Mesothelial cell of epicardium (in vitro differentiated cells): ENCODE measurements at places on chromosomes 7 and 10.

GRCh38 chr10:3812141-3812540 lies 27.1 kb upstream of the KLF6 start:
- peaks cover 28% of the 10 kb centered on the region for H3K4me1 ChIP-seq
- H3K27ac ChIP-seq, result peak overlapping the region; percentile 43
- no peak for DNase-seq
- H3K27me3 ChIP-seq, result no peaks in the 10 kb centered on the region

GRCh38 chr7:123003539-123004126 lies 8.1 kb upstream of the TAS2R16 start:
- H3K4me3 ChIP-seq, result no peak overlapping the region
- DNase-seq, result no peak
- no peaks in the 10 kb centered on the region for H3K4me1 ChIP-seq
- no peaks in the 10 kb centered on the region for H3K27me3 ChIP-seq

DNA sequence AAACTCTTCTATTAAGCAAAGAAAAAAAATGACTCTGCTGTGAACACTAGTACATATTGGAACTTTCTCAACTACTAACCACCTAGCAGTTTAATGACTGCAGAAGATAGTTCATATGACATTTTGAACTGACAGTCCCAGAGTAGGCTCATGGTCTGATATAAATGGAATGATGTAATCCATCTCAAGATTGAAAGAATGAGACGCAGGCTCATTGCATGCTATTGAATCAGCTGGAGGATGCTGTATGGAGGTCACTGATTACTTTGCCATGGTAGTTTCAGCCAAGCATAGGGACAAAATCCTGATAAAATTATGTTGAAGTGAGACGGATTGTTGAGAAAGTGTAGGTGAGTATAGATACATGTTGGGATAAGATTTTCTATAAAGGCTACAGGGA lies 217.6 kb upstream of the SEMA3E start:
- H3K27ac ChIP-seq, result no peak overlapping the region
- no peaks in the 10 kb centered on the region for H3K4me1 ChIP-seq
- H3K27me3 ChIP-seq, result no peaks in the 10 kb centered on the region
- no peak overlapping the region for H3K4me3 ChIP-seq

GRCh38 chr10:91006752-91007346 lies 86.0 kb upstream of the ANKRD1 start:
- H3K4me3 ChIP-seq, result no peak overlapping the region
- no peaks in the 10 kb centered on the region for H3K27me3 ChIP-seq
- no peaks in the 10 kb centered on the region for H3K4me1 ChIP-seq
- H3K36me3 ChIP-seq, result no peaks in the 10 kb centered on the region

DNA sequence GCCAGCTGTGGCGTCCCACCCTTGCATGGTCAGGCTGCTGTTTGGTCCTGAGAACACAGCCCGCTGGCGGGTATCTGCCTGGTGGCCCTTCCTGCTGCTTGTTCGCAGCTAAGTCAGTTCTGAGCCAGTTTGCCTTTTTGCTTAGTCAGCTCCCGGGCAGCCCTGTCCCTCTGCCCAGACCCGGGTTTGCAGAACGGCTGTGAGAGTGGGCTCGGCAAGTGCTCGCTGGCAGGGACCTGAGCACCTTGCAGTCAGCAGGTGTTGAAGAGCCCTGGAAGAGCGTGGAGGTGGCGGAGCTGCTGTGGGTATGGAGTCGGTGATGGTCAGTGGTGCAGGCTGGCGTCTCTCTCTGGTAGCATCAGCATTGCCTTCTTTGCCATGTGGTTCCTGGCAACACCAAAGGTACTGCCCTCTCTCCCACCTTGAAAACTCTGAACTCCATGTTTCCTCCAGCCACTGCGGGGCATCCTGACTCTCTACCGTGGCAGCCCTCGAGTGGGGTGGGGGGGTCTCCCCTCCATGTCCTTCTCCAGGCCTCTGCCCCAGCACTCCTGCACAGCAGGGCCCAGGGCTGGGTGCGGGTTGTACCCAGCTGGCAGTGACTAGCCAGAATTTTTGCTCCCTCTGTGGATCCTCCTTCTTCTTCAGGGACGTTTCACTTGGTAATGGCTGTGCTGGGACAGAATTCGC lies 4.6 kb downstream of the INPP5A start:
- peaks cover 44% of the 10 kb centered on the region for H3K4me1 ChIP-seq
- H3K4me3 ChIP-seq, result no peak overlapping the region

GRCh38 chr7:111474723-111475418 lies 87.4 kb downstream of the IMMP2L start:
- DNase-seq, result no peak
- H3K4me3 ChIP-seq, result no peak overlapping the region
- peaks cover 26% of the 10 kb centered on the region for H3K36me3 ChIP-seq
- H3K4me1 ChIP-seq, result no peaks in the 10 kb centered on the region
- H3K27ac ChIP-seq, result no peak overlapping the region
- H3K27me3 ChIP-seq, result no peaks in the 10 kb centered on the region

- peaks cover 6% of the 10 kb centered on the region for H3K27me3 ChIP-seq
- H3K36me3 ChIP-seq, result no peaks in the 10 kb centered on the region
- no peak overlapping the region for H3K27ac ChIP-seq
These were observed 527.4 kb downstream of the DNAJB6 start for GRCh38 chr7:157863906-157864810.

DNA sequence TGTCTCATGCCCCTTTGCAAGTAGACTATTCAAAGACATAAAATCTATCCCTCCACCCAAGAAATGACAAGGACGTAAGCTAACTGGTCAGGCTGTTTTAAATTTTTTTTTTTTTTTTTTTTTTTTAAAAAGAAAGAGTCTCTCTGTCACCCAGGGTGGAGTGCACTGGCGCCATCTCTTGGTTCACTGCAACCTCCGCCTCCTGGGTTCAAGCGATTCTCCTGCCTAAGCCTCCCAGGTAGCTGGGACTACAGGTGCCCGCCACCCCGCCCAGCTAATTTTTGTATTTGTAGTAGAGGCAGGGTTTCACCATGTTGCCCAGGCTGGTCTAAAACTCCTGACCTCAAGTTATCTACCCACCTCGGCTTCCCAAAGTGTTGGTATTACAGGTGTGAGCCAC lies 11.2 kb downstream of the TRA2A start:
- H3K4me1 ChIP-seq, result peaks cover 27% of the 10 kb centered on the region
- H3K27ac ChIP-seq, result no peak overlapping the region

DNA sequence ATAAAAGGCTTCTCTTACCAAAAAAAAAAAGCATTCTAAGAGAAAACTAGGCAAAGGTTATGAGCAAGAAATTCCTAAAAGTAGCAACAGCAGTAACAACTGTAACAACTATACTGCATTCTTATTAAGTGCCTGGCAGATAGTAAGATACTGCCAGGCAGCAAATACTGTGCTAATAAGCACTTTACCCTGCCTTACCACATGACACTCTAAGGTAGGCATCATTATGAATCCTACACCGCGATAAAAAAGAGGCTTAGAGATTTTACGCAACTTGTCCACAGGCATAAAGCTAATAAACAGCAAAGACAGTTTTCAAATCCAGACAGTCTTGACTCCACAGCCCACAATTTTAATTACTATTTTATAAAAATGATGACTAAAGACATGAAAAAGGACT lies 83.2 kb downstream of the USP6NL start:
- peaks cover 7% of the 10 kb centered on the region for H3K36me3 ChIP-seq
- peaks cover 35% of the 10 kb centered on the region for H3K4me1 ChIP-seq
- H3K27ac ChIP-seq, result no peak overlapping the region
- H3K4me3 ChIP-seq, result no peak overlapping the region
- DNase-seq, result no peak

DNA sequence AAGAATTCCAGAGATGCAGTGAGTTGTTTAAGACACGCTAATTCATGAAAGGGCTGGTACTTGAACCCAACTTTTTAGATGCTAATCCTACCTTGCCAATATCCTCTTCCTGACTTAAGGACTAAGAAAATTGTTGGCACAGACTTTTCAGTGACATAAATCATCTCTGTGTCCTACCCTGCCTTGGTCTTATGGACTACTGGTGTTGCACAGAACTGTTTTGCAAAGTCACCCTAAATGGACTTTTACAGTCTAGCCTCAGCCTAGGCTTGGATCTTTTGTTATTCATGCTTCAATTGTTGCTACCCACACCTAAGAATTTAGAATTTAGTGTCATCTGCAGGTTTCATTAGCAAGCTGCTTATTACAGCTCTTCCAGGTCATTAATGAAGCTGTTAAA lies 112.7 kb downstream of the SORCS1 start:
- H3K4me3 ChIP-seq, result no peak overlapping the region
- H3K27ac ChIP-seq, result no peak overlapping the region
- H3K36me3 ChIP-seq, result no peaks in the 10 kb centered on the region
